ENCODE measurements at places on chromosomes 5 and 9. TPM values are rescaled to one million over a fixed set of nuclear protein-coding genes. Genes with fewer than 3 reads are reported as not detected.

The GLRA1 gene
- total RNA-seq = 39.1 TPM

The CYSRT1 gene
- total RNA-seq = 0.94 TPM

The QSOX2 gene
- total RNA-seq = 7.2 TPM

The DBH gene
- 0.50 TPM for total RNA-seq

The THG1L gene
- 10.6 TPM for total RNA-seq

The G3BP1 gene
- total RNA-seq = 131 TPM

The PCDHGC5 gene
- 4.0 TPM for total RNA-seq

The PCDHB12 gene
- total RNA-seq = 5.3 TPM

The ACTBL2 gene
- total RNA-seq = not detected

The TMEM161B gene
- 21.3 TPM for total RNA-seq

The UGT3A2 gene
- total RNA-seq = 1.4 TPM

The C7 gene
- 95.1 TPM for total RNA-seq

The TMEFF1 gene
- 13.1 TPM for total RNA-seq

The CNTFR gene
- total RNA-seq = 16.1 TPM

The LHX3 gene
- not detected for total RNA-seq

The CNTLN gene
- total RNA-seq = 21.7 TPM

The IL9 gene
- not detected for total RNA-seq

The DDX46 gene
- total RNA-seq = 34.9 TPM

The TMEM8B gene
- 10.0 TPM for total RNA-seq

The FAXDC2 gene
- total RNA-seq = 54.9 TPM

The SCGB3A1 gene
- 1.7 TPM for total RNA-seq

The PNPLA7 gene
- total RNA-seq = 2.2 TPM

The SPATA31A3 gene
- total RNA-seq = not detected

The SLC6A7 gene
- total RNA-seq = 4.4 TPM

The SPINK6 gene
- total RNA-seq = not detected

The AGPAT2 gene
- 8.7 TPM for total RNA-seq

The GPSM1 gene
- 71.5 TPM for total RNA-seq

The CDC14B gene
- 19.9 TPM for total RNA-seq

The FPGS gene
- 33.7 TPM for total RNA-seq

The ZNF618 gene
- 13.8 TPM for total RNA-seq

The MARCOL gene
- total RNA-seq = not detected

The PCDHB14 gene
- 10.4 TPM for total RNA-seq

The HTR1A gene
- 0.99 TPM for total RNA-seq

The ALDOB gene
- 0.40 TPM for total RNA-seq

The IGFBPL1 gene
- total RNA-seq = 14.8 TPM
